PC-3 (cell line): ENCODE measurements at places on chromosomes 6 and 20.

GRCh38 chr6:28462401-28462800, 19.1 kb upstream of the ZSCAN23 start:
- no peak for DNase-seq

DNA sequence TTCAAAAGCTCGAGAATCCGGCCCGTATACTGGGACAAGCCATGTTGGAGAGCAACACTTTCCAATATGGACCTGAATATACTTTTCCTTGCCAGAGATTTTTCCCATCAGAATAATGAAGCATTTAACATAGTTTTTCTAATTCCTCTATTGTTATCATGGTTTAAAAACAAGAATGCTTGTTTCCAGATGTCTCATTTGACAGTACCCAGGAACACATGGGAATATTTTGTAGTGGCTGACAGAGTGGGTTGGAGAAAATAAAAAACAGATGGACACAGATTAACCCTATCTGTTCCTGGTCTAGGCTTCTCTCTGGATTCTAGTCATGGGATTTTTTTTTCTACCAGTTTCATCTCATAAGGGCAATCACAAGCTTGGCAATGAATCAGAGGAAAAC, 164.8 kb upstream of the CEP162 start:
- no peak for DNase-seq

GRCh38 chr20:58242824-58243223, 14.4 kb upstream of the ANKRD60 start:
- DNase-seq = no peak

DNA sequence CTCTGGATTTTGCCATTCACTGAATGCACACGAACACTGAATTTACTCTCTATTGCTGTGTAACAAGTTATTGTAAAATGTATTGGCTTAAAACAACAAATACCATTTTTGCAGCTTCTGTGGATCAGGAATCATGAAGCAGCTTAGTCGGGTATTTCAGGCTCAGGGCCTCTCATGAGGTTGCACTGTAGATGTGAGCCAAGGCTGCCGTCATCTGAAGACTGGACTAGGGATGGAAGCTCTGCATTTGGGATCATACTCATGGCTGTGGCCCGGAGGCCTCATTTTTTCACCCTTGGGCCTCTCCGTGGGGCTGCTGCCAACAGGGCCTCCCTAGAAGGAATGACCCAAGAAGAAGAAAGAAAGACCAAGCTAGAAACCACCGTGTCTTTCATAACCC, 492.4 kb upstream of the CDH4 start:
- DNase-seq = no peak

- DNase-seq = no peak
Observed at GRCh38 chr20:40704828-40705227, 15.8 kb upstream of the MAFB start.

- DNase-seq = no peak
Observed at GRCh38 chr6:83770910-83771309, 62.0 kb upstream of the SNAP91 start.

GRCh38 chr20:55140631-55141030, 665.2 kb downstream of the DOK5 start:
- no peak for DNase-seq

GRCh38 chr20:44212792-44213191, 2.2 kb upstream of the OSER1 start:
- DNase-seq = peak; percentile 77

DNA sequence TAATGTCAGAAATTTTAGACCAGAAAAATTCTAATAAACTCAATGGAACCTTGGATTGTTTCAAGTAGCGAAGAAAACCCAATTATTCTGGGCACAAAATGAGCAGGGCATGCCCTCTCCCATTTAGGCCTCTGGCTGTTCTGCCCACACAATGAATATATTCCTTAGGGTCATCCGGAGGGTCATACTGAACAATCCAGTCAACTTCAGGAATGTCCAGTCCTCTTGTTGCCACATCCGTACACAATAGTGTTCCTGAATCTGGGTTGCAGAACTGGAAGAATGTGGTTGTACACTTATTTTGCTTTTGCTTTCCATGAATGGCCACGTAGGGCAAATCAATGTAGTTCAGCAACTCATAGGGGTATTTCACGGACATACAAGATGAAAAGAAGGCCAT, 23.4 kb upstream of the RNF144B start:
- no peak for DNase-seq

DNA sequence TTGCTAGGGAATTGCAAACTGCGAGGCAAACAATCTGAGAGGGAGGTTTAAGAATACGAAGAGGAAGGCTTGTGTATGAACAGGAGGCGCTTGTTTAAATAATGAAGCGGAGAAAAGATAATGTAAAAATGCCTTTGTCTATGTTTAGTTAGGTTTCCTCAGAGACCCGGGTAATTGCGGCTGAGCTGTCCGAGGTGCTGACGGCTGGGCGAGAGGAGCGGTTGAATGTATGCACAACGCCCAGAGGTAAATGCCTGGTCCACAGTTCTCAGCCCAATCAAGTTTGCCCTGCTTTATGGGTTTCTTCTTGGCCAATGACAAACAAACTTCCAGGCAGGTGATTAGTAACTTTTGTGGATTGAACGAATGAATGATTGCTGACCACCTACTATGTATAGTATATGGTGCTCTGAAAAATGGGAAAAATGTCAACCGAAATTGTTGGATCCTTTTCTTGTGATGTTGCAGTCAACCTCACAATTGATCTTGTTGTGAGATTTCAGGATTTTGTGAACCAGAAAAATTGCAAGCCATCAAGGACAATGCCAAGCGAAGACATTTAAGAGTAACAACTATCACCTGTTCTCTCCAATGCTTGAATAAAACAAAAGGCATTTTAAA, 38.3 kb upstream of the SLC32A1 start:
- peak; percentile 68 for DNase-seq

- no peak for DNase-seq
Observed at GRCh38 chr20:58071991-58072390, 156.5 kb downstream of the ANKRD60 start.

GRCh38 chr6:43269273-43270007, 26.2 kb downstream of the TTBK1 start:
- no peak for DNase-seq
